ENCODE measurements at places on chromosomes 13 and 19.
A peak's percentile ranks its signal among the peaks of the same experiment; 100 is the strongest.

GRCh38 chr19:32372726-32373517 is 27.5 kb downstream of the ZNF507 start:
- no peak for DNase-seq

DNA sequence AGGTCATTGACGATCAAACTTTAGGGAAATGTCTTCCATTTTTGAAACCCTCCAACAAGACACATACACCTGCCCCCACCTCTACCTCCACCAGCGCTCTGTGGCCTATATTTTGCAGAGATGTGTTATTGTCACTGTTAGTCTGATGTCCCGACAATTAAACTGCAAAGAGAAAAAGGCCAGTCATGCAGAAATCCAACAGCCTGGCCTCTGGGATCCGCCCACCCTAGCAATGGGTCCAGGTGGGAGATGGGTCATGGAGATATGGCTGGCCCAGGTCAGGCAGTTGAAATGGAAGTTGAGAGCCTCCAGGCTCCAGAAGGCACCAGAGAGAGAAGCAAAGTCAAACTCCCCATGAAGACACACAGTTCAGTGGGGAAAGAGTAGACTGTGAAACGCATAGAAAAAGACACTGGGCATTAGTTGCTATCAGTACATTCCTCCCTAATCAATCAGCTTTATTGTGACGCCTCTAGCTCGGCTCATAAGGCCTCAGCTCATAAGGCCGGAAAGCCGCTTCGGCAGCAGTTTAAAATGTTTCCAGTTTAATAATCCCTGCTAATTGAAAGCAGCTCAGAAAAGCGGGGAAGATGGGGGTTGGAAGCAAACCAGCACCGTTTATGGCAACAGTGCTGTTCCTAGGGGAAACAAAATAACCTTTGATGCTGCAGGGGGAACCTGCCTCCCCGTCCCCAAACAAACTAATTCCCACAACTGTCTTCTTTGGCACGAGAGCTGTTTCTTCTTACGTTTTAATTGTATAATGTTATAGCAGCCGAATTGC is 239.7 kb upstream of the ZNF507 start:
- no peak for DNase-seq

GRCh38 chr13:97301382-97302095 is 79.4 kb downstream of the MBNL2 start:
- no peak for DNase-seq

DNA sequence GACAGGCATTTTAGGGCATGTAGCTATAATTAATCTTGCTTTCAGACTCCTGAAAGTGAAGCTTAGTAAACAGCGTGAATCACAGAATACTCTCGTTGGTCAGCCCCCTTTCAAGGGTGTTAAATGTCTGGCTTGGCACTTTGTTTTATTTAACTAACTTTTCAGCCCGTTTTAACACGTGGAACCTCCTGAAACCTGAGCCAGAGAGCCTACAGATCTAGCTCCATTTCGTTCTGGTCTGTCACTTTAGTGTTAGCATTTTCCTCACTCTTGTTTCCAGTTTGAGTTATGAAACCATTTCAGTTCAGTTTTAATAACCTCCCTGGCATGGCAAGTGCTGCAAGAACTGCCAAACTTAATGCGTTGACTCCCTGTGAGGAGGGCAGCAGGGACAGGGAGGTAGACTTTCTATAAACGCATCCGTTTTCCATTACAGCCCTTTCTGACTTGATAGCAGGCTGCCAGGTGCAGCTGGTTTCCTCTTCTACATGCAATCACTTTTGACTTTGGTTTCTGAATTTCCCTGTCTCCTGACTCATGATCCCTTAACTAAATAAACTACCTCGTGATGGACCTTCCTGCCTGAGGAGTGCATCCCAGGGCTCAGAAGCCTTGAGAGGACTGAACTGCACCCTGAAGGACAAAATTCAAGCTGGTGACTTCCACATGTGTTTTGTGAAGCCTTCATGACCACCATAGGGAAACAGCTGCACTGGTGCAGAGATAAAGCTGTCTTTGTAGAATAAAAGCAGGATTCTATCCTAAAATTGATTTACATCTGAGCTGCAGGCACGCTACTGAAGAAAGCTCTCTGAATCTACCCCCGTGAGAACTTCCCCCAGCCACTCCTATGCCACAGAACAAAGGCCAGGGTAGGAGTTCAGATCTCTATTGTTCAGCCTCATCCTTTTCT is 192.6 kb downstream of the DLEU7 start:
- DNase-seq = peak; percentile 10

GRCh38 chr13:19567820-19568534 is 6.6 kb upstream of the TPTE2 start:
- peak; percentile 45 for DNase-seq

- no peak for DNase-seq
Measured at GRCh38 chr13:94251831-94252608, 227.5 kb downstream of the DCT start.

GRCh38 chr19:7925171-7925851 is 624 bp downstream of the CTXN1 start:
- peak; percentile 93 for DNase-seq

DNA sequence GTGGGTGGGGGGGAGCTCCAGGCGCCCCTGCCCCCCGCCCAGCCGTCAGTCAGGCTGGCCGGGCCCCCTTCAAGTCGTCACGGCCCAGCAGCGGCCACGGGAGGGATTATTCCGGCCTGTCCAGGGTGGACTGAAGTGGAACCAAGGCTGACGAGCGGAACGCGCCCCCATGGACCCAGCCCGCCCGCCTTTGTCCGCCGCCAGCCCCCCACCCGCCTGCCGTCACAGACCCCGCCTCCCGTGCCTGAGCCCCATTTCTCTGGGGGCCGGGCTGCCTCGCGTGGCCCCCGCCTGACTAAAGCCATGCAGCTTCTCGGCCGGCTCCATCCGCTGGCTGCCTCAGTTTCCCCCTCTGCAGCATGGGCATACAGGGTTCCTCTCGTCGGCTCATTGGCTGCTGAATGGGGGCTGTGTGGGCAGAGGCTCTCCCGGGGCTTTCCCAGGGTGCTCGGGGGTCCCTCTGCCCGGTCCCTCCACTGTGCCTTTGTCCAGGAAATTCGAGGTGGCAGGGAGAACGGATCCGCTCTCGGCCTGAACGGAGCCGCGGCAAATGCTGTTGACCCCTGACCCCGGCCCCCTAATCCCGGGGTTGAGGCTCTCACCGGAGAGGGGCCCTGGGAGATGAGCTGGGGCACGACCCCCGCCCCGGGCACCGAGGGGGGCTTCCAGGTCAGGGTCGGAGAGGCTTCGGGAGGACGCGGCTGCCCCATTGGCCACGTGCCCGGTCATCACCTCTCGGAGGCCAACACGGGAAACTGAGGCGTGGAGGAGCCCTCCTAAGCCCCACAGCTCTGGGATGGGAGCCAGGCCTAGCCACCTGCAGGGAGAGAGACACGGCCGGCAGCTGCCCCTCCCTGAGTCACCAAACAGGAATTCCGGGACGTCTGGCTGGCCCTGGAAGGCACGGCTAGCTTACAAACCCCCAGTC is 27.4 kb downstream of the EFNA2 start:
- DNase-seq = no peak

DNA sequence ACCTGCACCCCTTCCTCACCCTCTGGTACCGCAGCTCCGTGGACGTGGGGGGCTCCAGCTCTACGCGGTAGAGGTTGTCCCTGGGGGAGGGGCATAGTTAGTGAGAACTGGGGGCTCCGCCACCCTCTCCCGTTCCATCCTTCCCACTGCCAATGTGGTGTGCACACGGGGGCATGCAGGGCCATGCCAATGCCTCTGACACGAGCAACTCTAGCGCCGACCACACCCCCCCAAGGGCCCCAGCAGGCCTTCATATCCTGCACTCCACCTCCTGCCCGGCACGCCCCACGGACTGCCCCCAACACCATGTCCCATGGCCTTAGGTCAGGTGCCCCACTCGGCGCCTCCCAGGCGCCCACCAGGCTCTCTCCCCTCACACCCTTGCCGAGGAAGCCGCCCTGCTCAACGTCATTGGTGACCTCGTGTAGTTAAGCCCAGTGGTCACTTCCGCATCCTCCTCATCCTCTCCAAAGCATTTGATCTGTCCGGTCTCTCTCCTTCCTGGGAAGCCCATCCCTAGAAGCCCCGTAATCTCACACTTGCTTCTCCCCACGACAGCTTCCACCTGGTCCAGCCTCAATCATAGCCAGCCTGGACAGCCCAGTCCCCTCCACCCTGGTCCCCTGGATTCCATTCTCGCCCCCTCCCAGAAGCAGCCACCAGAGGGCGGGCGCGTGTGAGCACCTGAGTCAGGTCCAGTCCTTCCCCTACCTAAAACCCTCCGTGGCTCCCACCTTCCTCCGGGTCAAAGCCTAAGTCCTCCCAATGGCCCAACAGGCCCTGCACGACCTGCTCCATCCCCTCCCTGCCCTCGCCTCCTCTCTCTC is 2.1 kb downstream of the SEMA6B start:
- DNase-seq = no peak

- DNase-seq = no peak
Measured at GRCh38 chr19:35240327-35240726, 8.5 kb upstream of the LSR start.

- peak; percentile 85 for DNase-seq
Measured at GRCh38 chr19:3132971-3133792, 2.7 kb upstream of the GNA15 start.

DNA sequence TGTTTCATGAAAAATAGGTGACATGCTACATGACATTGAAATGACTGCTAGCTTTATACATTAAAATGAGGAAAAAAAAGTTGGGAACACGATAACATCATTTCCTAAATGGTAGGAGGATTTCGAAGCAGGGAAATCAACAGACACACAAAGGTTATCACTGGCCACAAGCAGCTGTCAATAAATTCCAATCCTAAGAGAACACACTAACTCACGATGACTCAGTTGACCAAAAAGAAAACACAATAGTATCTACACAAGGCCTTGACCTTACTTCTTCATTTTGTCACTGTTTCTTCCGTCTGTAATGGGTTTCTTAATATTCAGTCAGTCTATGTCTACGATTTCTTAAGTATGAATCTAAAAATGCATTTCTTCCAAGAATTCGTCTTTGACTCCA is 36.5 kb downstream of the STARD13 start:
- DNase-seq = no peak

- DNase-seq = no peak
Measured at GRCh38 chr13:40252676-40253075, 413.8 kb downstream of the FOXO1 start.

- DNase-seq = no peak
Measured at GRCh38 chr19:14683439-14683838, 6.4 kb upstream of the ZNF333 start.

GRCh38 chr13:81089371-81090157 is 748.6 kb upstream of the SPRY2 start:
- DNase-seq = no peak

GRCh38 chr19:6352381-6353165 is 8.8 kb upstream of the CLPP start:
- no peak for DNase-seq

DNA sequence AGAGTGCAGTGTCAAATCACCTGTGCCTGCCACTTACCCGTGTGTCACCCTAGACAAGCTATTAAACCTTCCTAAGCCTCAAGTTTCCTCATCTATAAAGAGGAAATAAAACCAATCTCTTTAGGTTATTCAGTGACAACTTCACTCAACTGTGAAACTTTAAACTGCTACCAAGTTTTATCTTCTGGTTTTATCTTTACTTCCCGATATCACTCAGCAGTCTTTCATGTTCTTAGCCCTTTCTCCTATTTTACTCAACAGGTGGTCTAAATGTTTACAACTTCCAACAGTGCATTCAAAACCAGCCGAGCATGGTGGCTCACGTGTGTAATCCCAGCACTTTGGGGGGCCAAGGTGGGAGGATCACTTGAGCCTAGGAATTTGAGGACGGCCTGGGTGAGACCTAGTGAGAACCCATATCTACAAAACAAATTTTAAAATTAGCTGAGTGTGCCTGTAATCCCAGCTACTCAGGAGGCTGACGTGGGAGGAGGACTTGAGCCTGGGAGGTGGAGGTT is 59.6 kb downstream of the GPALPP1 start:
- DNase-seq = no peak

DNA sequence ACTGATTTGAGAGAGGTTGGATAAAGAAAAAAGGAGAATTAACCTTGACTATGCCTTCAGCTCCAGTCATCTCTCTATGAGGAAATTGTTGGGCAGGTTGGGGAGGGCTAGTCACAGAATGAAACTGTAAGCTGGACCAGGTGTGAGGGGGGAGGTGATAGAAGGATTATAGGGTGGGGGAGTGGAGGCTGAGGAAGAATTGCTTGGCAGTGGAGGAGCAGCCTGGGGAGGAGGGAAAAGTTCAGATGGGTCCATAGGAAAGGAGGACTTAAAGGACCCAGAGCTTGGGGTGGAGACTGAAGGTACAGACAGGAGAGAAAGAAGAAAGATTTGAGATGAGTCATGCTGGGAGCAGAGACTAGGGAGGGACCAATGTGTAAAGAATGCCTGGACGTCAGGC is 8.2 kb upstream of the ZNF431 start:
- DNase-seq = no peak

DNA sequence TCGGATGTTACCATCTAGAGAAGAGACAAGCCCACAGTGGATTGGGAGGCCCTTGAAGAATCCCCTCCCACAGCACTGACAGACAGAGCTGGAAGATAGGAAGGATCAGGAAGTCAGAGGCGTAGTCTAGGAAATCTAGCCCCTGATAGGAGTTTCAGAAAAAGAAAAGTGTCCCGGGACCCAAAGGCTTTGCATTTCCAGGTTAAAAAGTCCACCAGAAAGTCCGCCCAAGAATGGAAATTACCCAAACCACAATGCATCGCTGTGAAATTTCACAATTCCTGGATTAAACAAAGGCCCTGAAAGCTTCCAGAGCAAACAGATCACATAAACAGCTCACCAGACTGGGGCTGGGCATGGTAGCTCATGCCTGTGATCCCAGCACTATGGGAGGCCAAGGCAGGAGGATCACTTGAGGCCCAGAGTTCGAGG is 146.9 kb downstream of the KDM4B start:
- no peak for DNase-seq

DNA sequence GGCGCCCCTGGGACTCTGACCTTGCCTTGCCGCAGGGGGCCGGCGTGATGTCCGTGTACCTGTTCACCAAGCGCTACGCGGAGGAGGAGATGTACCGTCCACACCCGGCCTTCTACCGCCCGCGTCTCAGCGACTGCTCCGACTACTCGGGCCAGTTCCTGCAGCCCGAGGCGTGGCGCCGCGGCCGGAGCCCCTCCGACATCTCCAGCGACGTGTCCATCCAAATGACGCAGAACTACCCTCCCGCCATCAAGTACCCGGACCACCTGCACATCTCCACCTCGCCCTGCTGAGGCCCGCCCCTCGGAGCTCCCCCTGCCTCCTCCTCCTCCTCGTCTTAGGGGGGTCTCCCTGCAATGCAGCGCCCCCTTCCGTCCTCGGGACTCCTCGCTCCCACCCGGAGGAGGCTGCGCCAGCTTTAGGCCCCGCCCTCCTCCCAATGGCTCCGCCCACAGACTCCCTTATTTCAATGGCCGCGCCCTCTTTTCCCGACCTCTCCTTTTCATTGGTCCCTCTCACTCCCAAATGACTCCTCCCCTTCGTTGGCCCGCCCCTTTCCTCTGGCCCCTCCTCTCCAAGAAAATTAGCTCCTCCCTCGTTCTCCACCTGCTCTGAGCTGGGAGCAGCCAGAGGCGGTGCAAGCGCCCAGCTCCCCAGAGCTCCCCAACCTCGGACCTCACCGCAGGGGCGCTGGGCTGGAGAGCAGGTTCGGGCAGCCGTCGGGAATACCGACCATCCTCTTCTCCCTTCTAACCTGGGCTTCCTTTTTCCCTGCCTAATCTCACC is 20.5 kb upstream of the CACNG8 start:
- DNase-seq = no peak

GRCh38 chr19:3478409-3479176 is 1.7 kb downstream of the SMIM24 start:
- DNase-seq = no peak

Data from GM20000 (cell line).